ENCODE measurements at places on chromosomes 5 and 9.

DNA sequence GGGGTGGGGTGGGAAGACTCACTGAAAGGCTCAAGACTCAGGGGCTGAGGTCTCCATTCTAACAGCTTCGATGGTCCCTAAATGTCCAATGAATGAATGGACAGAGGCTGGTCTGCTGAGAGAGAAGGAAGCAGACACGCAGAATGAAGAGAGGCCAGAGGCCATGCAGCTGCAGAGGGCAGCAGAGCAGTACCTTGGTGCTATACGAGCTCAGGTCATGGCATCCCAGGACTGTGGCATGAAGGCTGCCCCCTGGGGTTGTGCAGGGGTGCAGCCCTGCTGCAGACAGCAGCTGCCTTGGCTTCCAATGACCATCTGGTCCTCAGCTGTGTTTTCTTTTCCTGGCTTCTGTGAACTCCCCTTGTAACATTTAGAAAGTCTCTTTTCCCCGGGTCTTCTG, 15.2 kb upstream of the CORO2A start:
- peak; percentile 45 for DNase-seq

DNA sequence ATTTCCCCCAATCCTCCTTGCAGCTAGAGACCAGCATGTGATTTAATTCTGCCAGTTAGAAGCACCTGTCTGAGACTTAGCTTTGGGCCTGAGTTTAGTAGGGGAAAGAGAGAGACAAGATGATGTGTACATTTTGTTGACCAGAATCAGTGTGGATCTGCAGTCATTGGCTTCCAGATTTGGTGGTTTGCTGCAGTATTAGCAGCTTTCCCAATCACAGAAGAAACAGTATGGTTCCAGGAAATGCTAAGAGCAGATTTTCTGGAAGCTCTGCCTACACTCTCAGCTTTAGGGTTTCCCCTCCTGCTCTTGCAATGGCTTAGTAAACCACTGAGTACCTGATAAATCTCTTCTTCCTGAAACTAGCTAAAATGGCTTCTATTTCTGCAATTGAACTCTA, 48.8 kb upstream of the FREM1 start:
- no peak for DNase-seq

DNA sequence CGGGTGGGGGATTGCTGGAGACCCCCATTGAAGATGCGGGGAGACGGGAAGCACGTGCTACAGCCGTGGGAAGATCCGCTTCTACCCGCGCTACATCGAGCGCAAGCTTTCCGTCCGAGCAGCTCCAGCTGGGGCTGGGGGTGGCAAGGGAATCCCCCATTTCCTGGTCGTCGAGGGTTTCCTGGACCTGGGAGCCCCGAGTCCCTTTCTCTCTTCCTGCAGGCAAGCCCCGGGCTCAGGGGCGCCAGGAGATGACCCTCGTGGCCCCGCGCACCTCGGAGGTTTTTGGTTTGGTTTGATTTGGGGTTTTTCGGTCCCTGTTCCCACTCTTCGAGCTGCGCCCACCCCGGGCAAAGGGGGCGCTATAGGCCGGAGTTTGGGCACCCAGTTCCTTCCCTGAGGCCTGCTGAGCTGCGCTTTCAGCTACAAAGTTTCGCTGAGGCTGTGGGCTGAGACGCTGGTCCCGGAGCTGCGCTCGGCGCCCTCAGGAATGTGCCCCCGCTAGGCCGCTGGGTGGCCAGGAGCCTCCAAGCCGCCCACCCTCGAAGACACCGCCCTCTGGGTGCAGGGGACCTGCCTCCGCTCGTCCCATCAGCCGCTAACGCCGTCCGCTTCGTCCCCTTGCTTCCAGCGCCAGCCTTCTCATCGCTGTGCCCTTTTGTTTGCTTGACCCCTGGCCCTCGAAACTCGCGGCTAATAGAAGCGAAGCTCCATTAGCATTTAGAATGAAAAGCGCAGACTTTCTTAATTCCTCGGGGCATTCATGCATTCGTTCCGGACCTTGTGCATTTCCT, 2.9 kb downstream of the NR4A3 start:
- no peak for DNase-seq

DNA sequence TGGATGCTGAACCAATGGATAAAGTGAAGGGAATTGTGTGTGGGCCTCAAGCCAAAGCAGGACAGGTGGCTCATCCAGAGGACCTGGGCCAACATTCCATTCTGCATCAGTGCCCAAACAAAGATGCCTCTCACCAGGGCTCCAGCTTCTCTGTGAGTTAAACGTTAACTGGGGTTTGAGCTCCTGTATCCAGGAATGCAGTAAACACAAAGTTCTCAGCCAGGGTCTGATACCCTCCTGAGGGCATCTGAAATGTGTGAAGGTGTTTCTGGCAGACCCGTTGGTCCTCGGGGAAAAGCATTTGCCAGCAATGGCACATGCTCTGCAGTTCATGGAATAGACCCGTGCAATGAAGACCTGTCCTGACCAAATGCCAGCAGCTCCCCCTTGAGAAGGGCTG, 33.9 kb upstream of the AOPEP start:
- no peak for DNase-seq

- no peak for DNase-seq
Measured at GRCh38 chr9:33850267-33850629, 33.3 kb downstream of the UBE2R2 start.

GRCh38 chr5:157324237-157324636, 58.3 kb downstream of the CYFIP2 start:
- DNase-seq, result no peak

DNA sequence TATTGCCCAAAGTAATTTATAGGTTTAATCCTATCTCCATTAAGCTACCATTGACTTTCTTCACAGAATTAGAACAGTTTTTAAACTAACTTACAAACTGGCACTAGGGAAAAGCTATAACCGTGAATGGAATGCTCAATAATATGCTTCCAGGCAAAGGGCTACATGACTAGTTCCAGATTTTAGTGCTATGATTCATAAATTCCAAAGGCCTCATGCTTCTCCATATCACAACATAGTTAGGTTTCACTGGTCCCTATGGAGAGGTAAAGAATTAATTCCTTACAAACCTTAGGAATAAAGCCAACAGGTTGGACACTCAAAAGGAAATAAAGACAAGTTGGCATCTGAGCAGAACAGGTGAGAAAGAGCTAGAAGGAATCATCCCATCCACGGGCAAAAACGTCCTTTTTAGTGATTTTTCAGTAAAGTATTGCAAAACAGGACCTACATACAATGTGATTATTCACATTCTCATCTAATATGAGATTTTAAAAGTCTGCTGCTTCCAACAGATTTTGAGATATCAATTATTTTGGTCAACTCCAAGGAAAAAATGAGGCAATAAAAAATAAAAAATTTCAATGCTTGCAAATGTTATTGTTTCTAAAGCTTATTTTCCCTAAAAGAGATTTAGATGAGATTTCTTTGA, 97.0 kb upstream of the TARS1 start:
- DNase-seq, result peak; percentile 85

DNA sequence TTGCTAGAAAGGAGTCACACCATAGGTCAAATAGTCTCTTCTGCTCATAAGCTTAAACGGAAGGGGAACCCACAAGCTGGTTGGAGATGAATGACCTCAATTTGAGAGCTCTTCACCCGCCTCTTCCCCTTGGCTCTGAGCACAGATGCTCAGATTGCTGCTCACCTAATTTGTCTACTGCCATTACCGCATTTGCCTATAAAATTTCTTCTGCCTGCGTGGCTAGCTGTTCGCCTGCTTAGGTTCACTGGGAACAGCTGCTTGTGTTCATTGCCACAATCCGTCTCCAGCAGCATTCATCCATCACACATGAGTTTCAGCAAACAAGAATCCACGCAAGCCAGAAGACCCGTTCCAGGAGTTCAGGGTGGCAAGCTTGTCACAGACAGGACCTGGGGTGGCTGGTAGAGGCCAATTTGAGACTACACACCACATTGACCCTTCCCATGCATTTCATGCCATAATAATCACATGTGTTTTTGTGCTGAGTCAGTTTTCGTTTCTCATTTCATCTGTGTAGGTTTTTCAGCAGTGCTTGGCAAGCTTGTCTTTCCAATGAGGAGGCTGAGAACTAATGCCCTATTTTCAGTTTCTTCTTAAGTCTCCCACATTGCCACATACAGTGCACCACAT, 50.2 kb upstream of the DNAH5 start:
- peak; percentile 79 for DNase-seq

DNA sequence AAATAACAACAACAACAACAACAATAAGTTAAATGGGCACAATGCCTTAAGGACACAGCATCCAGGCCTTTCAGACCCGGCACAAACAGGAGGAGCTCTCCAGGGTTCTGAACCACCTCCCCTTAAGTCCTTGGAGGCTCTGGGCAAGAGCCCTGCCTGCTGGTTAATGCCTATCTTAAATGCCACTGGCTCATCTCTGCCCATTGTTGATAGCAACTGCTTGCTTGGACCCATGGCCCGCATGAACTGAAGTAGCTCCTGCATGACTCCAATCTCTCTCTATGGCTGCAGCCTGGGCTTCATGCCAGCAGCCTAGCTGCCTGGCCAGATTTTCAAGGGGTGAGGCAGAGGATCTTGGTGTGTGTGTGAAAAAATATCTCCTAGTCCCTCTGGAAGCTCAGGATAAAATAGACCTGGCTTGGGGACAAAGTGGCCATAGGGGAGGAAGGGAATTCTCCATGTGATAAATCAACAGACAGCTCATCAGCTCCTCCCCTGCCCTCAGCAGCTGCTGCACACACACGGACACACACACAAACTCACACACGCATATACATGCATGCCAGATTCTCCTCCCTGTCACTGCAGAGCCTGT, 27.4 kb downstream of the FAM219A start:
- peak; percentile 73 for DNase-seq

DNA sequence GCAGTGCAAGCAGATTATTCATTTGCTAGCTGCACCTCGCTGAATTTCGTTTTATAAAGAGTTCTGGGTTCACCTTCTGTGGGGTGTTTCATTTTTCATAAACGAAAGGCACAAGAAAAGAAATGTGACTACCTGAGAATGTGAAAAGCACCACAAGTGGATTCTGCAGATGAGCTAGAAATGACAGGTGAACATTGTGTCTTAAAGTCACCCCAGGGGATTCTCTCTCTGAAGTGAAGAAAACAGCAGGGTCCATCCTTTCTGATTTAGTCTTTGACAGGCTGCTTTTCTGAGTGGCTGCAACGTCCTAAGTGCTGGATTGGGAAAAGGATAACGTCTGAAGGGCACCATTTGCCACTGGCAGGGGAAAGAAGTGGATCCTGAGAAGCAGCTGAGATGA, 469.3 kb downstream of the SPATA31D1 start:
- no peak for DNase-seq

DNA sequence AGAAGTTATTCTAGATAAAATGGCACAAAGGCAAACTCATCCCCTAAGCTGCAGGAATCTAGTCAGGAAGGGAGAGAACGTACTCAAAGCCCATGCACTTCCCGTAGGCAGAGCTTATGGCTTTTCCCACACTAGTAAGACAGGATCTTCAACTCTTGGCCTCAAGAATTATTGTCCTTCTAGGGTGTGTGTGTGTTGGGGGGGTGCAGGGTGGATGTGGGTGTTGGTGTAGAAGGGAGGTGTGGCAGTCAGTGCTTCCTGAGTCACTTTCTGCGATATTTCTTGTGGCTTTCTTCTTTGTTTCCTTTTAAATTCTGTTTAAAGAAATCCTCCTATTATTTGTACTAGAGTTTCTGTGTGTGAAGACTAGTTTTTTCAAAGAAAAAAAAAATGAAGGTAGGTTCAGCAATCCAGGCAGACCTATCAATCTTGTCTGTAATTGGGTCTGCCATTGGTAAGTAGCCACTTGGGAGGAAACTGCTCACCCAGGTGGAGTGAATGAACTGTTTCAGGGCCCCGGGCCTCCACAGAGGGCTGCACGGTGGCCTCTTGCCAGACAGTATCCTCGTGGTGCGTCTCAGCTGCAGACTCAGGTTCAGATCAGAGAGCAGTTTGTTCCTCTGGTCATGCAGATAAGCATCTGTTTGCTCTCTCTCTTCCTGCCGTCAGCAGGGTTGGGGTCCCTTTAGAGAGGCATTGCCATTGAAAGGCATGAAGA, 131.9 kb downstream of the NPR3 start:
- peak; percentile 44 for DNase-seq

GRCh38 chr9:98118640-98119601, at the start of gene TRIM14:
TSS of gene TRIM14 (minus strand) at chr9:98119222. CDS start at chr9:98119188, 34 bp downstream.
- peak; percentile 56 for DNase-seq

DNA sequence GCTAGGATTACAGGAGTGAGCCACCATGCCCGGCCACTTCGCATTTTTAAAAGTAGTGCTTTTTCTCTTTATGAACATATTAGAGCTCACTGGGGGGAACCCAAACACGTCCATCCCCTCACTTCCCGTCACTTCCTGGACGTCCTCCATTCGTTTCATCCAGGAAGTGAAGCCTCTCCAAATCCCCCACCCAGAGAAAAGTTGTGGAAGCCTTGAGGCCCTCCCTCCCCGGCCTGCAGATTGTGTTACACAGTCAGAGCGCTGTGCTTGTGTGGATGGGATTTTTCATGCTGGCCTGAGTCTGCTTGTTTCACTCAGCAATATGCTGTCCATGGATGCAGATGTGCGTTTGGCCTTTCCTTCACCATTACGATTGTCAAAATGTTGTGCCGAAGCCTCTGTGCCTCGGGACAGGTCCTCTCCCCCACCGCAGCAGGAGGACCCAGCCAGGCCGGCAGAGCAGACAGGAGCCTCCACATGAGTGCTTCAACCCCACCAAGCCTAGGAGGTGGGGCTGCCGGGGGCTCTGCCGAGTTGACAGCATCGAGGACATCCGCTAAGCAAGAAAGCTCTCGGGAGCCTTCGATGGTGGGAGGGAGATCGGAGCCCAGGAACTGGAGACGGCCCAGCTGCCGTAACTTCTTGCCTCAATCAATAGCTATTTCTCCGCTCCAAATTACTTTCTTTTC, 121.6 kb upstream of the PPP1R26 start:
- no peak for DNase-seq

DNA sequence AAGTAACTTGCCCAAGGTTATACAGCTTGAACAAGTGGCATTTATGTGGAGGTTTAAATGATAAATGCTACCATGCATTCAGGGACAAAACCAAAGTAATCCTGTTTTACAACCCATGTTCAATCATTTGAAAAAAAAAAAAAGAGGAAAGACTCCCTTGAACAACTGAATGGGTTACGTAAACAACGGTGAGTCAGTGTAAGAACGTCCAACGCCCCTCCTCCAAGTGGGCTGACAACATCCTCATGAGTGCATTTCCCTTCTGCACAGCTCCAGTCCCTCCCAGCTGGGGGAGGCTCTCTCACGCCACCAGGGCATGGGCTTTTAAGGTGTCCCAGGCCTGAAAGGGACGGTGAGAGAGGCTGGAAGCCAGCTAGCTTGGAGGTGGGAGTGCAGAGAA, 90.0 kb downstream of the PRRT1B start:
- peak; percentile 96 for DNase-seq

- no peak for DNase-seq
Measured at GRCh38 chr5:16666883-16667398, 50.1 kb upstream of the RETREG1 start.

GRCh38 chr5:172493002-172493401, 38.7 kb upstream of the SH3PXD2B start:
- DNase-seq, result no peak

Measured in LHCN-M2 (cell line).